ENCODE measurements at places on chromosomes 2 and 18. TPM values are rescaled to one million over a fixed set of nuclear protein-coding genes. Genes with fewer than 3 reads are reported as not detected.
A peak's percentile ranks its signal among the peaks of the same experiment; 100 is the strongest.

GRCh38 chr2:233674314-233674713, 2.6 kb downstream of the UGT1A9 start:
- H3K4me1 ChIP-seq, result peaks cover 4% of the 10 kb centered on the region
- H3K27ac ChIP-seq, result no peak overlapping the region
- no peak overlapping the region for H3K4me3 ChIP-seq
- no peaks in the 10 kb centered on the region for H3K36me3 ChIP-seq
- DNase-seq, result no peak

- H3K4me3 ChIP-seq, result no peak overlapping the region
- H3K36me3 ChIP-seq, result no peaks in the 10 kb centered on the region
- no peaks in the 10 kb centered on the region for H3K27me3 ChIP-seq
- peaks cover 6% of the 10 kb centered on the region for H3K4me1 ChIP-seq
- peak; percentile 28 for DNase-seq
These were observed 277.8 kb downstream of the SETBP1 start for GRCh38 chr18:44958455-44958854.

DNA sequence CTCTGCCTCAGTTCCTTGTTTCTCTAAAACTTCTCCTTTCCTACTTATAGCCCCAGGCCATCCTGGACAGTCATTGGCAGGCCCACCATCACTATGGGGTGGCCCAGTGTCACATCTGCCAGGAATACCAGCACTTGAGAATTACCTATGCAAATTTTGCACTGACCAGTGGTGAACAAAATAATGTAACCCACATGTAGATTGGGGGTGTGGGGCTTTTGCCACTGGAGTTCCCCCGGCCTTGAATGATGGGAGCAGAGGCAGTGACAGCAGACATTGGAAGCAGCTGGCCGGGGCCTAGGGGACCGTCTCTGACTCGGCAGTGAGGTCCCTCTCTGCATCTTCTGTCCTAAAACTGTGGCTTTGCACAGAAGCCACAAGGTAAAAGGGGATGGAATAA, 24.9 kb upstream of the DNMT3A start:
- no peak overlapping the region for H3K4me3 ChIP-seq
- H3K4me1 ChIP-seq, result peaks cover 4% of the 10 kb centered on the region
- H3K36me3 ChIP-seq, result no peaks in the 10 kb centered on the region
- H3K27me3 ChIP-seq, result no peaks in the 10 kb centered on the region
- no peak for DNase-seq
- H3K27ac ChIP-seq, result no peak overlapping the region

- H3K36me3 ChIP-seq, result no peaks in the 10 kb centered on the region
- no peak for DNase-seq
- peaks cover 9% of the 10 kb centered on the region for H3K4me1 ChIP-seq
- no peak overlapping the region for H3K27ac ChIP-seq
- no peak overlapping the region for H3K4me3 ChIP-seq
These were observed 52.4 kb downstream of the OSBPL6 start for GRCh38 chr2:178246696-178247095.

GRCh38 chr2:226794751-226795171, 4.9 kb downstream of the IRS1 start:
- H3K4me1 ChIP-seq, result peaks cover 47% of the 10 kb centered on the region
- H3K4me3 ChIP-seq, result peak overlapping the region; percentile 61
- H3K36me3 ChIP-seq, result peaks cover 3% of the 10 kb centered on the region
- DNase-seq, result peak; percentile 66
- H3K27ac ChIP-seq, result peak overlapping the region; percentile 87

DNA sequence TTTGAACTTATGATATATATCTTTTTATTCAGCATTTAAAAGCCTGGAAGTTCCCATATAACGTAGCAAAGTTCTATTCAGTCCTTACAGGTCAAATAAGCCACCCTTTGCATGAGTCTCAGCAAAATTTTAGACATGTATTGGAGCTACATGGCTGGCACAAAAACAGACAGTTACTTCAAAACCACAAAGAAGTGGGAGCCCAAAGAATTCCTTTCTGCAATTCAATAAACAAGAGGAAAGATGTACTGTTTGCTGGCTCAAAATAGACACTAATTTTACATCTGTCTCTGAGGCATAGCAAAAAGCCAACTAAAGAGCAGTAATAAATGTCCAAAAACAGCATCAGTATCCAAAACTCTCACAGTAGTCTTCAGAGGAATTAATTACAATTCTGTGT, 87.0 kb downstream of the ZEB2 start:
- H3K36me3 ChIP-seq, result peaks cover 3% of the 10 kb centered on the region
- H3K27me3 ChIP-seq, result no peaks in the 10 kb centered on the region
- no peak overlapping the region for H3K4me3 ChIP-seq
- peaks cover 4% of the 10 kb centered on the region for H3K4me1 ChIP-seq
- no peak overlapping the region for H3K27ac ChIP-seq

DNA sequence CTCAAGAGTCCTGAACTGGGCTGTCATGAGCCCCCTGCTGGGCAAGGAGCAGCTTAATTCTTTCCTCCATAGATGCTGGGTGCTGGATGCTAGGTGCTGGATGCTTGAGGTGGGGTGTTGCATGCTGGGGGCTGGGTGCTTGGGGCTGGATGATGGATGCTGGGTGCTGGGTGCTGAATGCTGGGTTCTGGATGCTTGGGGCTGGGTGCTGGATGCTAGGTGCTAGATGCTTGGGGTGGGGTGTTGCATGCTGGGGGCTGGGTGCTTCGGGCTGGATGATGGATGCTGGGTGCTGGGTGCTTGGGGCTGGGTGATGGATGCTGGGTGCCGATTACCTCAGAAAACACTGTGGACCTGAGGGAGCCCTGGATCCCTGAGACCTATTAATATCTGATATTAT, 837.7 kb downstream of the GALR1 start:
- H3K36me3 ChIP-seq, result no peaks in the 10 kb centered on the region
- H3K27ac ChIP-seq, result no peak overlapping the region
- H3K4me3 ChIP-seq, result no peak overlapping the region
- no peaks in the 10 kb centered on the region for H3K4me1 ChIP-seq
- no peak for DNase-seq

- peaks cover 10% of the 10 kb centered on the region for H3K4me1 ChIP-seq
- no peak overlapping the region for H3K27ac ChIP-seq
- no peak overlapping the region for H3K4me3 ChIP-seq
- H3K27me3 ChIP-seq, result no peaks in the 10 kb centered on the region
- H3K36me3 ChIP-seq, result no peaks in the 10 kb centered on the region
- no peak for DNase-seq
These were observed 13.0 kb downstream of the IMPA2 start for GRCh38 chr18:11994336-11994702.

The ASB18 gene
- total RNA-seq, result not detected

The NPAS2 gene
- total RNA-seq, result 5.8 TPM

DNA sequence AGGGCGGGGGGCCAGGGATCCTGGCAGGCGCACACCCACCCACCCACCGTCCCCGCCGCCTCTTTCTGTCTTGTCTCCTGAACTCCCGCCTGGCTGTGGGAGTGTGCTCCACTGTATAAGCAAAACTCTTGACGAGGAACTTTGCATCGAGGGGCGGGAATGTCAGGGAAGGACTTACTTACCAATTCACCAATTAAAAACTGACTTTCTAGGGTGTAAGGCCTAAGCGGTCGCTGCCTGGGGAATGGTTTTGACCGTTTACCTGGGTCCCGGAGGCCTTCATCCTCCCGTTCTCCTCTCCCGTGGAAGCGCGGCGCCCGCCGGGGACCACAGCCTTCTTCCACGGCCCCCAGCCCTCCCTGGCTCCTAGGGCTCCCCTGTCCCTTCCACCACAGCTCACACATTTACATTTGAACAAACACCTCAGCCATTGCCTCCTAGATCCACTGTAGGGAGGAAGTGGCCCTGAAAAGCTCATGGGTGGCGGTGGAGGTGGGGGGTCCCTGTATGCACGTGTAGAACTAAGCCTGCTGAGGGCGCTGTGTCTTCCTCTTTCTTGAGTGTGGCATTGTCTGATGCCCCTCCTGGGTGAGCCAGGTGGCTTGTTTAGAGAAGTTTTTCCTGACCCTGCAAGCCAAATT, 8.9 kb downstream of the ASIC4 start:
- peaks cover 30% of the 10 kb centered on the region for H3K4me1 ChIP-seq
- H3K27ac ChIP-seq, result no peak overlapping the region
- no peaks in the 10 kb centered on the region for H3K36me3 ChIP-seq
- H3K4me3 ChIP-seq, result no peak overlapping the region

GRCh38 chr18:21830532-21830931, 89.9 kb downstream of the MIB1 start:
- no peaks in the 10 kb centered on the region for H3K27me3 ChIP-seq
- H3K4me3 ChIP-seq, result no peak overlapping the region
- H3K27ac ChIP-seq, result no peak overlapping the region

- no peaks in the 10 kb centered on the region for H3K36me3 ChIP-seq
- H3K4me3 ChIP-seq, result no peak overlapping the region
- peaks cover 14% of the 10 kb centered on the region for H3K27me3 ChIP-seq
- no peak for DNase-seq
These were observed 160.7 kb downstream of the TFCP2L1 start for GRCh38 chr2:121124330-121124729.

GRCh38 chr2:116879650-116880160, 934.8 kb upstream of the DDX18 start:
- H3K4me3 ChIP-seq, result no peak overlapping the region
- H3K36me3 ChIP-seq, result no peaks in the 10 kb centered on the region
- H3K27me3 ChIP-seq, result no peaks in the 10 kb centered on the region
- DNase-seq, result no peak
- H3K27ac ChIP-seq, result no peak overlapping the region

The MEIS1 gene
- 3.4 TPM for total RNA-seq

The ABCG8 gene
- total RNA-seq, result not detected

DNA sequence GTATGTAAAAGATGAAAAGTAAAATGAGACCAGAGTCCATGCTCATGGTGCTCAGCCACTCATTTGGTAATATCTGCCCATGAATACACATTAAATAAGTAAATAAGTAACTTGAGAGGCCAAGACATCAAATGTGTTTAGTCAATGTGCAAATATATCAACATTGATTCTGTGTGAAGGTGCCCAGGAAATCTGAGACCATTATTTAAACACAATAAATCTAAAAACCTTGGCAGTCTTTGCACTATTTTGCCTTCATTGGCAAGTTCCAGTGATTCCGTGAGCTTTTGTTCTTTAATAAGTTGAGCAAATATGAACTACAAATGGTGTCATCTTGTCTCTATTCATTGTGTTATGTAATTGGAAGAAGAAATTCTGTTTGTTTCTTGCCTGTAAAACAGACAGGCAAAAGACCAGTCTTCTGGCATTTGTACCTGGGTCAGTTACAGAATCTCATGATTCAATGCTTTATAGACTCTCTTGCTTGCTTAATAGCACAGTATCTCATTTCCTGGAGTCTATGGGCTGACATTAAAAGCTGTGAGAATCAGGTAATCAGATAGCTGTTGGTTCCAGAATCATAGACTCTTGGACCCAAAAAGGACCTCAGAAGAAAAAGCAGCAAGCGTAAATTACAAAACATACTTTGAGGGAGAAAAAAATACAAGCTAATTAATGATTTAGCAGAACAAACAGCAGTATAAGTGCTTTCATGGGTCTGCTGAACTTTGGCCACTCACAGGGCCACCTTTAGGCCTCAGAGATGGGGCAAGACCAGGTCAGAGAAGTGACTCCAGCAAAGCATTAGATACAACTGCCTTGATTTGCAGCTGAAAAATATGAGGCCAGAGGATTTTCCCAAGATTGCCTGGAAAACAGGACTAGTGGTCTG, 20.0 kb upstream of the SERPINB3 start:
- peaks cover 4% of the 10 kb centered on the region for H3K4me1 ChIP-seq
- no peak overlapping the region for H3K4me3 ChIP-seq
- no peak for DNase-seq
- no peaks in the 10 kb centered on the region for H3K36me3 ChIP-seq
- H3K27ac ChIP-seq, result no peak overlapping the region

DNA sequence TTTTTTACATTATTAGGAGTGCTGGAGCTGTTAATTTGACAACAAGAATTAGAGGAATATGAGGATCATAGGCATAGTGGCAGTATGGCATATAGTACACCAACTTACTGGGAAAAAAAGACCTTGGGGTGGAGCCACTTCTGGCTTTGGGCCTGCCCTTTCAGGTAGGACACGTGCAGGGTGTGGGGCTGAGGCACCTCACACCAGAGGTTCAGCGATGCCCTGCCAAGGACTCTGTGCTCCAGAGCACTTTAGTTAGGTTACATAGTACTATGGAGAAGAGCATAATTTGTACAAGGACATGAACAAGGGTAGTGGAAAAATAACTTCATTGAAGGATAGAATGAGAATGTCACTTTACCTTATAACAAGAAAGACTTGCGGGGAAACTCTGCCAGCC, 77.1 kb upstream of the CD302 start:
- H3K36me3 ChIP-seq, result no peaks in the 10 kb centered on the region
- no peak overlapping the region for H3K4me3 ChIP-seq
- no peaks in the 10 kb centered on the region for H3K4me1 ChIP-seq
- DNase-seq, result no peak
- H3K27ac ChIP-seq, result no peak overlapping the region

- no peaks in the 10 kb centered on the region for H3K36me3 ChIP-seq
- no peaks in the 10 kb centered on the region for H3K27me3 ChIP-seq
- peak overlapping the region; percentile 22 for H3K27ac ChIP-seq
- DNase-seq, result peak; percentile 67
These were observed 243.5 kb downstream of the ASXL3 start for GRCh38 chr18:33821503-33821902.

DNA sequence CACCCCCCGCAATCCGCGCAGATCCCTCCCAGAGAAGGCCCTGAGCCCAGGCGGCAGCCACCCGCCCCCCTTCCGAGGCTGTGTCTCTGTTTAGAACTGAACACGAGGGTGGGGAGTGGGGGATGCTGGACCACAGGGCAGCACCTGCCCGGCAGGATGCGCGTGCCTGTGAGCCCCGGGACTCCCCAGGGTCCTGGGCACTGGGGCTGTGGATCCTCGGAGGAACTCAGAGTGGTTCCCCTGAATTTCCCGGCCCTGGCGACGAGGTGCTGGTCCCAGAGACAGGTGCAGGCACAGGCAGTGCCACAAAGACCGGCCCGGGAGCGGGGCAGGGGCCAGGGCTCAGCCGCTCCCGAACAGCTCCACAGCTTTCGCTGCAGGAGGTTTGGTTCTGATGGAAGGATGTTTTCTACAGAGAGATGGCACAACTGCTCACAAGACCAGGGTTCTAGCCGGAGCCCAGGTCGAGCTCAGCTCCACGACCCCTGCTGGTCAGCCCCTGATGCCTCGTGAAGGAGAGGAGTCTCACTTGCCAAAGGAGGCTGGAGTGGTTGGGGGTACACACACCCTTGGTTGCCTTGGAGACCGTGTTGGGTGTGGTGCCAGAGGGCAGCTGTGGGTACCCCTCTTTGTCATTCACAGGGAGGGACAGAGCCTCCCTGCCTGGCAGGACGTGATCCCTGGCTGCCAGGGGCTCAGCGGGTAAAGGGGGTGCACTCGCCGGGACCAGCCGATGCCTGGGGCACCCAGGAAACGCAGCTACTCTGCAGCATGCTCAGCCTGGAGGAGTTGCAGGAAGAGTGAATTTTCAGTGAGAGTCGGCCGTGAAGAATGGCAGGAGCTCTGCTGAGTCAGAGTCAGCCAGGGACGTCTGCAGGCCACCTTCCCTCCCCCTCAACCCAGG, 4.4 kb upstream of the NEU4 start:
- H3K36me3 ChIP-seq, result no peaks in the 10 kb centered on the region
- H3K27me3 ChIP-seq, result peaks cover 4% of the 10 kb centered on the region
- peak overlapping the region; percentile 28 for H3K4me3 ChIP-seq
- no peak overlapping the region for H3K27ac ChIP-seq
- DNase-seq, result no peak
- H3K4me1 ChIP-seq, result peaks cover 16% of the 10 kb centered on the region

GRCh38 chr18:24370120-24370519, 27.5 kb downstream of the OSBPL1A start:
- no peak overlapping the region for H3K27ac ChIP-seq
- H3K4me3 ChIP-seq, result no peak overlapping the region
- no peaks in the 10 kb centered on the region for H3K4me1 ChIP-seq

The CCBE1 gene
- 4.1 TPM for total RNA-seq

Data from astrocyte (in vitro differentiated cells and primary cell).